A549 treated with ZK216348 at 1 μM for 4 hours (cell line): ENCODE measurements at places on chromosomes 16 and 17. TPM values are rescaled to one million over a fixed set of nuclear protein-coding genes. Genes with fewer than 3 reads are reported as not detected.

Gene TMIGD1
- not detected in 5 replicates for total RNA-seq

Gene TP53TG3F
- 0.07 to 0.26 TPM in 2 of 5 replicates, not detected in the others for total RNA-seq

Gene ANKS4B
- 0.07 to 0.08 TPM (median 0.08 TPM) in 4 of 5 replicates, not detected in the other for total RNA-seq

Gene KIF19
- not detected in 5 replicates for total RNA-seq

Gene SLC5A11
- total RNA-seq = 0.42 to 0.73 TPM (median 0.60 TPM) in 5 replicates

Gene NOXO1
- total RNA-seq = 0.24 to 0.63 TPM (median 0.34 TPM) in 4 of 5 replicates, not detected in the other

Gene CD300LG
- total RNA-seq = not detected in 5 replicates

Gene C17orf78
- not detected in 5 replicates for total RNA-seq

Gene RNF43
- total RNA-seq = 0.34 to 0.64 TPM (median 0.39 TPM) in 5 replicates

Gene PTX4
- total RNA-seq = 0.14 TPM in 1 of 5 replicates, not detected in the others

Gene NGFR
- 0.18 to 1.1 TPM (median 0.92 TPM) in 5 replicates for total RNA-seq

Gene TXNDC17
- total RNA-seq = 346 to 556 TPM (median 427 TPM) in 5 replicates

Gene AOC2
- total RNA-seq = 1.1 to 2.5 TPM (median 1.9 TPM) in 5 replicates

Gene C16orf54
- not detected in 5 replicates for total RNA-seq

Gene KRTAP3-2
- not detected in 5 replicates for total RNA-seq

Gene CSH1
- total RNA-seq = not detected in 5 replicates

Gene BOLA2
- 9.9 to 29.1 TPM (median 29.0 TPM) in 5 replicates for total RNA-seq

Gene CD300LF
- total RNA-seq = not detected in 5 replicates
